ENCODE measurements at places on chromosomes 6 and 20.

DNA sequence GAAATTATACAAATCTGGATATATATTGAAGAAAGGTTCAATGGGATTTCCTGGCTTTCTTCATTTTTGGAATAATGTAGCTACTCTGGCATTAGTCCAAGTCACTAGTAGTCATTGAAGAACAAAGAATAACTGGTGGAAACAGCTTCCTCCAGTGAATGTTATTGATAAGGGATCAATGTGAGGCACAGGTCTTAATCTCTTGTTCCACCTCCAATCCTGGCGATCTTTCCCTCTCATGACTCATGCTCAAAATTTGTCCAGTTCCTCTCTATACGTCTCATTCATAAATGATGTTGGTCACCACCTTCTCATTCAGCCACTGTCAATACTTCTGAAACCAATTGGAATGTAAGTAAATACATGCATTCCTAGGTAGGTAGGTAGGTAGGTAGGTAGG is 185.0 kb upstream of the BMP2 start:
- DNase-seq: no peak

- no peak for DNase-seq
These were observed 30.5 kb upstream of the TGM2 start for GRCh38 chr20:38195521-38195920.

DNA sequence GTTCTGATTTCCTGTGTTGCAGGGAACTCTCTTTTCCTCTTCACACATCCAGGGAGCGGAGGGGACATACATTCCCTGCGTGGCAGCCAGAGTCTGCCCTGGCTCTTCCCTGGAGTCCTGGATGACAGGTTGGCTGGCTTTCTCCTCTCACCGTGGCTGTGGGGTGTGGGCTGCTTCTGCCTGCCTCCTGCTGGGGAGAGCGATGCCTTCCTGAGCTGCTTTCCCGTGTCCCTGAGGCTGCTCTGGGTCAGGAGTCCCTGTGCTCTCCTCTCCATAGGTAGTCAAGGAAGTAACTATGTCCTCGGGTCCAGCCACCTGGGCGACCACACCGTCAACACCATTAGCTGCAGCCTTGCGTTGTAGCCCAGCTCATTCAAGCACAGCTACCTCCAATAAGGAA is 451.7 kb downstream of the QKI start:
- no peak for DNase-seq

DNA sequence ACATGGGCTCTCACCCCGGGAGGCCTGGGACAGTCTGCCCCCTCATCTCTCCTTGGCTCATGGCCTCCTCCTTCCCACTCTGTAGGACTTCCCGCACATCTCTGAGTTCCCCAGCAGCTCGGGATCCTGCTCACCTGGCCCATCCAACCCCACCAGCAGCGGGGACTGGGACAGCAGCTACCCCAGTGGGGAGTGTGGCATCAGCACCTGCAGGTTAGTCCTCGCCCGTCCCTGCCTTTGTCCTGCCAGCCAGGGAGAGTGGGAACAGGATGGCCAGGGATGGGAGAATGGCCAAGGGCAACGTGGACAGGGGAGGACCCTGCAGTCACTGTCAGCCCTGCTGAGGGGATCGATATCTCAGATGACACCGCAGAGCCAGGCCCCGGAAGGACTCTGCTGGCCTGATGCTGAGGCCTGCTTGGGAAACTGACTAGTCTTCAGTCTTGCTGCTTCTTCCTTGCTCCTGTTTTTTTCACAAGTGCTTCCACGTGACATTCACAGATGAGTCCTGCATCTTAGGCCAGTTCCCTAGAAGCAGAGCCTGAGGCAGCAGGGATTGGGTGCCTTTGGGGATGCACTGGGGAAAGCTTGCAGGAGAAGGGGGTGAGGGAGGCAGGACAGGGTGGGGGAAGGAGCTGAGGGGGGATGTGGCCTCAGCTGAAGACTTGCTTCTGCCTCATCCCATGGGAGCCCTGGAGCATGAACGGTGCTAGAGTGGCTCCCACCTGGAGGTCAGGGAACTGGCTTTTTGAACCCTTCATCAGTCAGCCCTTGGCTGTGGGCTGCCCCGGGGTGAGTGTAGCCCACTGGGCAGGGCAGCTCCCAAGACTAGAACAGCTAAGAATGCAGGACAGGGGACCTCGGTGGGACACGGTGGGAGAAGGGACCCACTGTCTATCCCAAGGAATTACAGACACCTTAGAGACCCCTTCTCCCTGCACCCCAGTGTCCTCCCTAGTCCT is 120.1 kb downstream of the JPH2 start:
- no peak for DNase-seq

DNA sequence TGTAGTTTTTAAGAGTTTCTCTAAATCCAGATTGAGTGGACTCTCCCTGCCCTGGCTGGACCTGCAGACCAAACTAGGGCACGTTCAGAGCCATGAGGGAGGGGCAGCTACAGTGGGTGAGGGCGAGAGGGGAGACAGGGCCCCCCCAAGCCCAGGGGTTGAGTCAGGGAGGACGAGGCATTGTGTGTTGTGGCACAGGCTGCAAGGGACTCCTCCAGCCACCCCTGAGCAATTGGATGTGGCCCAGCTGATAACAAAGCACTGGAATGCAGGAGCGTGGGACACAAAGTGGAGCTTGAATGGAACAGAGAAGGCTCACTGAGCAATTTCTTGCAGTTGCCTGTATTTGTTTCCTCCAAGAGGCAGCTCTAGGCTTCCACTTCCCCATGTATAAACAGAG is 43.5 kb upstream of the MYL9 start:
- no peak for DNase-seq

Measured in NCI-H524 treated with DMSO at 0.1 percent for 48 hours (cell line).